Naive B cell (primary cell): ENCODE measurements at places on chromosomes 5 and 9.
A peak's percentile ranks its signal among the peaks of the same experiment; 100 is the strongest.

DNA sequence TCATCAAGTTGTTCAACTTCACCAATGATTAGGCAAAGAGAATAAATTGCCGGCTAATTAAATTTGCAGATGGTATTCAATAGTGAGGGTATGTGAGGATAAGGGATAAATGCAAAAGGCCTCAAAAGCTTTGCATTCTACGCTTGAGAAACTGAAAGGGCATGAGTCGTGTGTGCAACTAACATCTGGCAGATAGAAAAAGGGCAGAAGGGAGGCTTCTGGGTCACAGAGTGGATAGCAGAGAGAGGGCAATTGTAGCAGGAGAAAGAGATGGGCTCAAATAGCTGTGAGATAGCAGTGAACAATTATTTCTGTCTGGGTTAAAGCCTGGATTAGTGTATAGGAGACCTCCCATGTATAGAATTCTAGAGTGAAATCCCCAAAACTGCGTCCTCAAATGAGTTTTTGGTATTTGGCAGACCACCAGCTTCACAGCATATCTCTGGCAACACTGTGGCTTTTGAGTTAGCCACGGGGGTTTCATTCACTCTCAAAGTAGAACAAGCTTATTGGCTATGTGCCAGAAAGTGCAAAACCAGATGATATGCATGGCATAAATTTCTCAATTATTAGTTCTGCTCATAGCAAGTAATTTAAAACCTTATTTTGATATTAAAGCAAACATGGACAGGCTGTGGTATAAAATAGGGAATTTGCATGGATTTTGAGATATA, 586.3 kb downstream of the BRINP1 start:
- no peak for DNase-seq

- DNase-seq = no peak
These were observed 1332.5 kb upstream of the CDH9 start for GRCh38 chr5:28370896-28371295.

DNA sequence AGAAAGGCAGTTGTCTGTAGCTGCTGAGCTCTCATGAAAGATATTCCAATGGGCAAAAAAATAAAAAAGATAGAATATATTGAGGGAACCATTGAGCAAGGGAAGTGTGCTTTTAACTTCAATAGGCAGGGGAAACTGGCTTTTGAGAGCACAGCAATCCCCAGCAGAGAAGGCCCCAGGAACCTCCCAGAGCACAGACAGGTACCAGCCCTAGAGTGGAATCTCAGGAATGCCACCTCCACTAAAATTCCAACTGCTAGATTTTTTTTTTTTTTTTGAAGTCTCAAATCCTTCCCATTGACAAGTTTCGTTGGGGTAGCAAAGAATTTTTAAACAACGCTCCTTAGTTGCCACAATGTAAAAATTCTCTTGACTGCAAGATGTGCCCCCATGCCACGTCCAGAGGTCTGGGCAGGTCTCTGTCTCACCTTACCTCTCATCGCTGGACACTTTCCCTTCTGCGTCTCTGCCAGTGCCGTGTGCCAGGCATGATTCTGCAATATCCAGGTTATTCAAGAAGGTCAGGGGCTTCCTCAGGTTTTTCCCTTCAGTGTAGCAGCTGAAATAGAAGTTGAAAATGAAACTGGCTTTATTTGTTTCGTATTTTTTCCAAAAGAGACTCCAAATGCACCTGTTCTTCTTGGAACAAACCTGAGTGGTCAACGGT, 64.2 kb upstream of the IRX1 start:
- no peak for DNase-seq

DNA sequence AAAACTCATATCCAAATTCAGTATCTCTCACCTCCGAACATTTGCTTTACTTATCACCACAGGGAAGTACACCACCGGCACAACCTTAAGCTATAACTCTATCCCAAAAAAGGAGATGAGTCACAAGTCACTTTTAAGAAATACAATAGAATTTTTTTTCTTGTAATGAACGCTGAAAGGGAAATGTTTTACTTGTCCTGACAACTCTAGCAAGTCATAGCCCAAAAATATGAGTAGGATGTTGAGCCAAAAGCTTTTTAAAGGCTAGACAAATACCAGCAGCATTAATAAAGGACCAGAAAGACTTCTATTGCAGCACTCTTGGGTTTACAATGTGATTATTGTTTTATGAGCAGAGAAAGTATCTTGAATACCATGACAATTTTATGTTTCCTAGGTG, 147.3 kb upstream of the FST start:
- DNase-seq = no peak

DNA sequence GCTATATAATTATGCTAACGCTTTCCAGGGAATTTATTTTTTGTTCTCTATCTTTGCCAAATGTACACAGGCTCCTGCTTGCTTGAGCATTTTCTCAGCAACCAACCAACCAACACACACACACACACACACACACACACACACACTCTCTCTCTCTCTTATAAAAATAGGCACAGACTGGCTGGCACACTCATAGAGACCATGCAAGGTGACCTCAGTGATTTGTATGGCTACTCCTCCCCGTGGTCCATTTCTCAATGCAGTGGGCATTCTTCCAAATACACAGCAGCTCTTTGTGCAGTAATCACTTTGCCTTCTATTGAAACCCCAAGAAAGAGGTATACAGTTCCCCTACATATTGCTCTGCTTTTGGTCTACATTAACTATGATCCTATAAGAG, 416.0 kb downstream of the MAN2A1 start:
- DNase-seq = no peak

DNA sequence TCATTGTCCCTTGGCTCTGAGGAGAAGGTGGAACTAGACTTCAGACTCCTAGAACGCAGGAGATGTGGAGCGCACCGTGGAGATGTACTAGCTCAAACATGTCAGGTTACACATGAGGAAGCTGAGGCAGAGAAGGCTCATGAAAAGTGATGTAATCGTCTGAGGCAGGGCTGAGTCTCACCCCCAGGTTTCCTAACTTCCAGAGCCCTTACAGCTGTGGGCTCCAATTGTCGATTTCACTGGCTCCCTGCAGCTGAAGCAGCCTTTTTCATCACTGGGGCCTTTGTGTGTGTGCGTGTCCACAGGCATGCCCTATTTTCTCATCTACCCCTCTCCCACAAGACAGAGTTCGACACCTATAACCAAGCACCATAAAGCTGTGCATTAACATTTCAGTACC, 370.6 kb downstream of the NTRK2 start:
- no peak for DNase-seq

GRCh38 chr9:1353291-1353690, 303.1 kb downstream of the DMRT2 start:
- DNase-seq = no peak

- peak; percentile 12 for DNase-seq
These were observed 102.1 kb upstream of the RANBP3L start for GRCh38 chr5:36403632-36404311.

GRCh38 chr5:17169507-17169906, 47.9 kb upstream of the BASP1 start:
- no peak for DNase-seq

- DNase-seq = no peak
These were observed 9.1 kb upstream of the ZNF608 start for GRCh38 chr5:124755565-124755964.

- DNase-seq = no peak
These were observed 93.3 kb downstream of the STX17 start for GRCh38 chr9:99999797-100000196.

DNA sequence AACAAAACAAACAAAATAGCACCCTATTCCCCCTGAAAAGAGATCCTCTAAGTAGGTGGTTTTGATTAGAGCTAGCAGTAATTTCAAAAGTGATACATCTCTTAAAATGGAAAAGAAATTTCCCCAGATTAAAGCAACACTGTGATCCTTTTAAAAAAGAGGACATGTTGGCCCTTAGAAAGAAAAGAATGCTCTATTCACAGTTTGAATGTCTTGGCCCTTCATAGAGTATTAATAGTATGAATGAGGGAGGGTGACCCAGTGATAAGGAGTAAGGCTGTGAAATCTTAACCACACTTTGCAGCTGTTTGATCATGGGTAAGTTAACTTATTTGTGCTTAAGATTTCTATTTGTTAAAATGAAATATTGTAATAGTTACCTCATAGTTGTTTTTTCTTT, 467.7 kb upstream of the MEF2C start:
- DNase-seq = no peak

GRCh38 chr9:116641292-116642059, 45.6 kb upstream of the TRIM32 start:
- DNase-seq = no peak

- DNase-seq = no peak
These were observed 2.7 kb downstream of the CCL27 start for GRCh38 chr9:34659592-34660253.

DNA sequence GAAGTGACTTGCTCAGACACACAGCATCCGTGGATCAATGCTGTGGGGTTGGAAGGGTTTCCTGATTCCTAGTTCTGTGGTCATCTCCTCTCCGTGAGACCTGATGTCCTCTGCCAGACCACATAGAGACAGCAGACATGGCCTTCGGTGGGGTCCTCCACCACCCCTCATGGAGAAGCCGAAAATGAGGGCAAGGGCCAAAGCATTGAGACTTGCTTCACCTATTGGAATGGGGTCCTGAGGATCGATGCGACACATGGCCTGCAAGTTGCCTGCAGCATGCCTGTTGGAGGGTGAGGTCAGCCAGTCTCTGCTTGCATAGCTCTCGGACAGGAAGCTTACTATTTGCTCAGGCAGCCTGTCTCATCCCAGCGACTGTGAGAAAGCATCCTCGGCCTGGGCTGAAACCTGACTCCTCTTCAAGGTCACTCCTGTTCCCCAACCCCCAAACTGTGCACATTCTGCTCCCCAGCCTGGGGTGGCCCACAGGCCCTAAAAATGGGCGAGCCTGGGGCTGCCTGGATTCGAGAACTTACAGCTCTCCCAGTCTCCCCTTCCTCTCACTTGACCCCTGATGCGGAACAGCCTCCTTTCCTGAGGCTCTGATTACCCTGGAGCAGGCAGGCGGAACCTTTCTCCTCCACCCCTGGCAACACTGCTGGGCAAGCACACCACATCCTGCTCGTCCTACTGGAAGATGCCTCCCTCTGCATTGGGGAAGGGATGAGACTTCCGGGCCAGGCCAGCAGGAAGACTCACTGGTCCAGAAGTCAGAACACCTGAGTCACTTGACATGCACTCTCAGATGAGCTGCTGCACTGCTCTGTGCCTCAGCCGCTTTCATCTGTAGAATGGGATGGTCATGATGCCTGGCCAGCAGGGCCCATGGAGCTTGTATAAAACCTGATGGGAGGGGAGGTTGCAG, 186.9 kb downstream of the RGS3 start:
- no peak for DNase-seq

- DNase-seq = no peak
These were observed 246.9 kb upstream of the PTGER4 start for GRCh38 chr5:40432836-40433235.

DNA sequence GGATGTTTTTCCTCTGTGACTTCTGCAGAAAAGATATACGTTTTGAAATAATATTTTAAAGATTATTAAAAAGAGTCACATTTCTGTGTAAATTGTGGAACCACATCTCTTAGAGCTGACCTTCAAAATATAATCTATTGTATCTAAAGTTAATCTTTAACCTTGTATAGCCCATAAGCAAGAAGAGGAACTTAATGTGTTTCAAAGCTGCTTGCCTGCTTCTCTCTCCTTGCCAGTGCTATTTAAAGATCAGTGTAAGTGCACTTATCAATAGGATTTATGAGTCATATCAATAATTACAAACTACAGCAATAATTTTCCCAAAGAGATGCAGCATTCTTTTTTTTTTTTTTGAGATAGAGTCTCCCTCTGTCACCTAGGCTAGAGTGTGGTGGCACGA, 29.4 kb upstream of the GDA start:
- no peak for DNase-seq

DNA sequence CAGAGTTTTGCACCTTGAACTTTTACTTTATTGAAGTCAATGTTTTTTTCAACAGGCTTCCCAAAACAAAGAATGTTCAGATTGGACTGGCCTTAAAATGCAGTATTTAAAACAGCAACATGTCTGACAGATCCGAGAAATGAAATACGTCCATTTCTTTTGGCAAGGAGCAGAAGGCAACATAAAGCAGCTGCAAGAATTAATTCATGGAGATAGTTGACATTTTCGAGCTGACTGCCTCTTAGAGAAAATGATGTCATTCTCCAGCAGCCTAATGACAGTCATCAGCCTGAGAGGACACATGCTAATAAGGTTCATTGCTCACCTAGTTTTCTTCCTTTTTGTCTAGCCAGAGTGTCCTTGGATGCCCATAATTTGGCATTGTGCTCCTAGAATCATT, 232.2 kb upstream of the SEMA6A start:
- no peak for DNase-seq

DNA sequence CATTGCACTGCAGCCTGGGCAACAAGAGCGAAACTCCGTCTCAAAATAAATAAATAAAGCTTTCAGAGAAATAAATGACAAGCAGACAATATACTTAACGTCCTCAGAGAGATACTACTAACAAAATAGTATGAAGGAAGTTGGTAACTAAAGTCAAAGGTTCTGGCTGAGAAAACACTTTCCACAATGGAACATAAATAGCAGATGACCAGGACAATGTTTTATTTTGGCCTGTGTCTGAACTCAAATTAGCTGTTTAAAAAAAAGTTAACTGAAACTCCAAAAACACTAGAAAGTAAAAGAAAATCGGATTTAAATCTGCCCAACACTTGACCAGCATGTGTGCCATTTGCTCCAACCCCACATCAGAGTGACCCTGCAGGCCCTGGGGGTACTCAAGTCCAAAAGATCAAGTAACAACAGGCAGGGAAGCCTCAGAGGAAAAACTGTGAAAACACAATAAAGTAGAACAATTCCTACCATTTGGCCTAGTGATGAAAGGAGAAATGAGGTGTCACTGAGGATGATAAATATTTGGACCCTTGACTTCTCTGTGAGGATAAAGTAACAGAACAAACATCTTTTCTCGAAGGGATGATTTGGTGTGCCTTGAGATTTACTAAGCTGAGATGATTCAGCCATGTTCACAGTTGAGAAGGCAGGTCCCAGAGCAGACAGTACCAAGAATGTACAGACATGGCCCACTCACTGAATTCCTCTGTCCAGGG, 47.7 kb downstream of the LHFPL2 start:
- no peak for DNase-seq
